ENCODE measurements at places on chromosomes 11 and 22.

GRCh38 chr22:49689255-49689770, 138.4 kb downstream of the BRD1 start:
- no peak for DNase-seq

- no peak for DNase-seq
Measured at GRCh38 chr22:23824476-23825245, 14.1 kb downstream of the DERL3 start.

- DNase-seq: no peak
Measured at GRCh38 chr11:121143921-121144320, 42.9 kb downstream of the TECTA start.

GRCh38 chr11:62502030-62502730, 44.4 kb downstream of the AHNAK start:
- DNase-seq: no peak

DNA sequence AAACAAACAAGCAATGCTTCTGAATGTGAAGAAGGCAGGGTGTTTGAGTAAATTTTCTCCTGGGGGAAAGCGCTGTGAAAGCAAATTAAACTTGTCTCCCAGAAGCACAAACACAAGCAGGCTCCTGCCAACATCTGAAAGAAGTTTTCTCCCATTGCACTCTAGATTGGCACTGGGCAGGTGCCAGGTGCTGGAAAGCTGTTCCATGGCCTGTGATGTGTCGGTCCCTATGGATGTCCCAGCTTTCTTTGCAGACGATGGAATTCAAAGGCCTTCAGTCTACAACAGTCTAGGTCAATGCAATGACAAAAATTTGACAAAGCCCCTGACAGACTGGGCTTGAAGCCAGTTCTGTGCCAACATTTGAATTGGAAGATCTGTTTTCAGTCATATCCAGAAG, 246.1 kb upstream of the NARS2 start:
- no peak for DNase-seq

GRCh38 chr22:21076912-21077625, 31.3 kb downstream of the LRRC74B start:
- no peak for DNase-seq
